PC-9 (cell line): ENCODE measurements at places on chromosomes 13 and 19.

DNA sequence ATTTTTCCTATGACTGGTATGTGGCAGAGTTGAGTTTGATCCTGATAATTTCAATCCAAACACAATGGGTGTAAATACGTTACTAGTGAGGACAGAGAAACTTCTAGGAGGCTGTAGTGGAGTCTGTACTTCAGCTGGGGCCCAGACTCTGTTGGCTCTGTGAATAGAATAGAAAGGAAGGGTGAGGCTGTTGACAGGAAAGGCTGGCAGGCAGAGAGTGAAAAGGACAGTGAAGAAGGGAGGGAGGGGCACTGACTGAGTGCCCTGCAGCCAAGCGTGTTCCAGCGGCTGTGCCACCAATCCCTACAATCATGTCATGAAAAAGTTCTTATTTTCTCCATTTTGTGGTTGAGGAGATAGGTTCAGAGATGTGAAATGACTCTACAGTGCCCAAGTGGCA lies 80.5 kb downstream of the MBNL2 start:
- H3K4me1 ChIP-seq, result peaks cover 27% of the 10 kb centered on the region
- peak overlapping the region; percentile 8; the same call in 1 of the 2 replicates for H3K27ac ChIP-seq
- H3K4me3 ChIP-seq, result no peak overlapping the region
- peaks cover 52% of the 10 kb centered on the region for H3K36me3 ChIP-seq
- DNase-seq, result no peak

- no peak overlapping the region for H3K27ac ChIP-seq
- no peak for DNase-seq
- no peak overlapping the region for H3K4me3 ChIP-seq
- H3K36me3 ChIP-seq, result no peaks in the 10 kb centered on the region
Measured at GRCh38 chr19:43441716-43442115, 23.7 kb downstream of the LYPD3 start.

DNA sequence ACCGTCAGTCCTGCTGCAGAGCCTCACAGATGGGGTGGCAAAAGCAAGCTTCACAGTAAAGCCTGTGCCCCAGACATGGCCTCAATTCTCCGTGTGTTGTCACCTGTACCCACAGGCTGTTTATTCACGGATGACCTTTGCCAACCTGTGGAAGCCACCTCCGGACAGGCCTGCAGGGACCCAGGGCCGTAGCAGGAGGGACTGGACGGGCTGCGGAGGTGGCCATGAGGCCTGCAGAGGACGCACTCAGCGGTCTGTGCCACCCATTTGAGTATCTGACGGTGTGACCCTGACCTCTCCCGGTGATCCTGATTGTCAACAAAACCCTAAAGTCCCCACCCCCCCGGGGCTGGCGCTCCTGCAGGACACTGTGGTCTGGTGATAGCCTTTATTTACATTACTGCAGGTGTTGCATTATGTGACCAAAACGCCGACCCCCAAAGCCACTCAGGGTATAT lies 7.8 kb upstream of the KLF16 start:
- H3K27ac ChIP-seq, result no peak overlapping the region
- no peaks in the 10 kb centered on the region for H3K27me3 ChIP-seq
- no peak overlapping the region for H3K4me3 ChIP-seq
- H3K4me1 ChIP-seq, result peaks cover 9% of the 10 kb centered on the region
- DNase-seq, result no peak

DNA sequence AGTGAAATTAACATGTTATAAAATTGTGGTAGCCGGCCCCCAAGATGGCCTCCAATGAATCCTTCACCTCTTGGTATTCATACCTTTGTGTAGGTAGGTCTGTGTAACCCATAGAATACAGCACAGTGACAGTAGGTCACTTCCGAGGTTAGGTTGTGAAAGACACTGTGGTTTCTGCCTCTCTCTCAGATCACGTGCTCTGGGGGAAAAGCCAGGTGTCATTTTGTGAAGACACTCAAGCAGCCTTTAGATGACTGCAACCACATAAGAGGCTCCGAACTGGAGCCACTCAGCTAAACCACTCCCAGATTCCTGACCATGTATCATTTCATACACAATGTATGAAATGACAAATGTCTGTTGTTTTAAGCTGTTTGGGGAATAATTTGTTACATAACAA lies 9.8 kb upstream of the USPL1 start:
- H3K27ac ChIP-seq, result no peak overlapping the region
- no peaks in the 10 kb centered on the region for H3K27me3 ChIP-seq
- H3K4me3 ChIP-seq, result no peak overlapping the region
- no peaks in the 10 kb centered on the region for H3K4me1 ChIP-seq

DNA sequence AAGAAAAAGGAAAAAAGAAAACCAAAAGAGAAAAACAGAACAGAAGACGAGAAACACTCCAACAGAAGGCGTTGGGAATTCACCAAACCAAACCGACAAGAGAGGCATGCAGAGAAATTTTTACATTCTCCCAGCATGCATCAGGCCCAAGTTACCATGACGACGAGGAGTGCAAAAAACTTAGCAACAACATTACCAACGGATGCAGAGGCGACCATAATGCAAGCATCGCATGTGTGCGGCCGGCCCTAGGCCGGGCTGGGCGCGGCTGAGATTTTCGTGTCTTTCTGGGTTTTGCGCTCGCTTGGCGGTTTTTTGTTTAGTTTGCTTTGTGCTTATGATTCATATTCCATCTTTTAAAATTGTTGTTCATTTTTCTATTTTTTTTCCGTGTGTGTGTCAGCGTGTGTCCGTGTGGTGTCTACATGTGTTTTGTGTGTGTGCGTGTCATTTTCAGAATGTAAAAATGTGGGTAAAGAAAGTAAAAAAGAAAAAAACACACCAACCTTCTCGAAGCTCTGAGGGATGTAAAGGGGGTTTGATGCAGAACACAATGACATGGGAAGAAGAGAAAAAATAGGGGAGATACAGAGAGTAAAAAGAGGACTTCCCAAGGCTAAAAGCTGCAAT lies 84.9 kb downstream of the PTPRS start:
- DNase-seq, result no peak
- no peaks in the 10 kb centered on the region for H3K36me3 ChIP-seq
- H3K27ac ChIP-seq, result no peak overlapping the region
- no peak overlapping the region for H3K4me3 ChIP-seq
- no peaks in the 10 kb centered on the region for H3K27me3 ChIP-seq
- H3K4me1 ChIP-seq, result peaks cover 6% of the 10 kb centered on the region

GRCh38 chr13:36046672-36047071 lies 84.5 kb downstream of the DCLK1 start:
- no peaks in the 10 kb centered on the region for H3K36me3 ChIP-seq
- H3K27me3 ChIP-seq, result peaks cover 3% of the 10 kb centered on the region; the same call in 1 of the 2 replicates
- H3K4me1 ChIP-seq, result no peaks in the 10 kb centered on the region
- H3K27ac ChIP-seq, result no peak overlapping the region

- no peak overlapping the region for H3K27ac ChIP-seq
- H3K4me3 ChIP-seq, result peak overlapping the region; percentile 92
- H3K4me1 ChIP-seq, result peaks cover 22% of the 10 kb centered on the region
Measured at GRCh38 chr19:16661480-16662034, 618 bp downstream of the TMEM38A start.

DNA sequence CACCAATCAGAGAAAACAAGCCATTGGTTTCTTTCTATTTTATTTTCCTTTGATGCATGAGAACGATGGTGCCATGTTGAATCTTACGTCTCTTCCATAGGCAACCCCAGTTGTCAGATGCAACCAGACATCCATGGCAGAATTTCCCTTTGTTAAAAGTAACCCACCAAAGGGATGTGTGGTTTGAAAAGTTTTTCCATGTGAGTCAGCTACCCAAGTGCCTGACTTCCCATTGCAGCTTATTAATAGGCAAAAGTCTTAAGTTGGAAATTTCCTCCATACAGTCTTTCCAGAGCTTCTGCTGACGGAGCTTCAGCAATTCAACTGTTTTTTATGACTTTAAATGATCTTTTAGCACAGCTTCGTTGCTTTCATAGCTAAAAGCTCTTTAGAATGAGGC lies 73.8 kb upstream of the FAM216B start:
- H3K27me3 ChIP-seq, result no peaks in the 10 kb centered on the region
- no peaks in the 10 kb centered on the region for H3K4me1 ChIP-seq
- no peak for DNase-seq
- H3K36me3 ChIP-seq, result no peaks in the 10 kb centered on the region
- no peak overlapping the region for H3K27ac ChIP-seq

GRCh38 chr19:18292810-18293641 lies 11.6 kb upstream of the JUND start:
- H3K36me3 ChIP-seq, result no peaks in the 10 kb centered on the region
- peak overlapping the region; percentile 58 for H3K27ac ChIP-seq
- no peaks in the 10 kb centered on the region for H3K27me3 ChIP-seq
- peaks cover 13% of the 10 kb centered on the region for H3K4me1 ChIP-seq

- H3K4me1 ChIP-seq, result peaks cover 20% of the 10 kb centered on the region
- no peak overlapping the region for H3K27ac ChIP-seq
- no peak for DNase-seq
- H3K4me3 ChIP-seq, result no peak overlapping the region
- H3K36me3 ChIP-seq, result no peaks in the 10 kb centered on the region
Measured at GRCh38 chr13:20170921-20171320, 10.1 kb upstream of the GJA3 start.

GRCh38 chr13:93955904-93956303 lies 523.6 kb downstream of the DCT start:
- no peak overlapping the region for H3K4me3 ChIP-seq
- no peaks in the 10 kb centered on the region for H3K27me3 ChIP-seq
- no peak for DNase-seq
- H3K27ac ChIP-seq, result no peak overlapping the region

DNA sequence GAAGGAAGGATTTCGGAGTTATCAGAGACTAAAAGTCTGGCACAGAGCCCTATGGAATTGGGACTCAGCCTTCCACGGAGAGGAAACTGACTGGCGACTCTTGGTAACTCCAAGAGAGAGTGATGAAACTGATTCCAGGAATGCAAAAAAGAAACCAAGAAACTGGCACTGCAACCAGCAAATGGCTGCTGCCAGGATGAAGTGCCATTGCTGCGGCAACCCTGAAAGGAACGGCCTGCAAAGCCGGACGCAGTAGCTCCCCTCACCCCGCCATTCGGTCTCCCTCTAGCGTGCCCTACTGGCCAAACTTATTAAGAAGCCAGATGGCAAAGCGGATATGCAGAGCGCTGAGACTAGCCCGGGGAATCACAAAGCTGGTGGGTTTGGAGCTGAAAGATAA lies 236.0 kb downstream of the PCDH9 start:
- H3K36me3 ChIP-seq, result no peaks in the 10 kb centered on the region
- no peak overlapping the region for H3K27ac ChIP-seq
- no peak for DNase-seq
- H3K4me3 ChIP-seq, result no peak overlapping the region

GRCh38 chr13:97901716-97902115 lies 51.8 kb upstream of the IPO5 start:
- no peak for DNase-seq
- H3K27ac ChIP-seq, result no peak overlapping the region
- H3K27me3 ChIP-seq, result no peaks in the 10 kb centered on the region
- no peaks in the 10 kb centered on the region for H3K36me3 ChIP-seq

DNA sequence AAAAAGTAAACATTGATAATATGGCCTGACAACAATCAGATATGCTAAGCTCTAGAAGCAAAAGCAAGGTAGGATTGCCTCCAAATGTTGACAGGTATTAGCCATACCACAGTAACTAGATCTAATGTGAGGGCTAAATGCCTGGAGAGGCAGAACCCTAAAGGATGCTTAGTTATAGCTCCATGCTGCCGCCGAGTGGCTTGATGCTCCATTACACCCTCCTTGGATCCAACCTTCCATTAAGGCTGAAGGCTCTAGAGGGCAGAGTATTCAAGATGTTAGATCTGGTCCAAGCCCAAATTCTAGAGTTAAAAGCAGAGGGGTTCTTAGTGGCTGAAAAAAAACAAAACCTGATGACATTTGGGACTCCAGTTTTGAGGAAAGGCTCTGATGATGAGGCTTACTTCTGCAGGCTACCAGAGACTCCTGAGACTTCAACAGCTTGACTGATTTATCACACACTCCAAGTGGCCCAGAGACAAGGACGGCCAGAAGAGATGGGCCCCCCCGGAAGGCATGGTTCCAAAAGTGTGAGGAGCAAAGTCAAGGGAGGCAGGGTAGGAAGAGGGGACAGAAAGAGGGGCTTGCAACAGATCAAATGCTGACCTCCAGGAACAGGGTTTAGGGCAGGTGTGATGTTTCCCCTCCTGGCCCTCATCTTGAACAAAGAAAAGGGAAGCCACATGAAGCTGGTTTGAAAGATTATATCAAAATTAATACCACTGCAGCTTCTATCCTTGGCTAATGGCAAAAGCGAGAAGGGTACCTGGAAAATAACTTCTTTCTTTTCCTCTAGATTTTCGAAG lies 21.9 kb upstream of the CPB2 start:
- H3K27me3 ChIP-seq, result no peaks in the 10 kb centered on the region
- H3K36me3 ChIP-seq, result peaks cover 11% of the 10 kb centered on the region; the same call in 1 of the 2 replicates
- no peak overlapping the region for H3K4me3 ChIP-seq
- no peak overlapping the region for H3K27ac ChIP-seq
- no peaks in the 10 kb centered on the region for H3K4me1 ChIP-seq

GRCh38 chr19:3684817-3685410 lies 15.4 kb downstream of the PIP5K1C start:
- DNase-seq, result no peak
- no peak overlapping the region for H3K27ac ChIP-seq
- H3K4me3 ChIP-seq, result no peak overlapping the region
- H3K36me3 ChIP-seq, result no peaks in the 10 kb centered on the region
- no peaks in the 10 kb centered on the region for H3K27me3 ChIP-seq

DNA sequence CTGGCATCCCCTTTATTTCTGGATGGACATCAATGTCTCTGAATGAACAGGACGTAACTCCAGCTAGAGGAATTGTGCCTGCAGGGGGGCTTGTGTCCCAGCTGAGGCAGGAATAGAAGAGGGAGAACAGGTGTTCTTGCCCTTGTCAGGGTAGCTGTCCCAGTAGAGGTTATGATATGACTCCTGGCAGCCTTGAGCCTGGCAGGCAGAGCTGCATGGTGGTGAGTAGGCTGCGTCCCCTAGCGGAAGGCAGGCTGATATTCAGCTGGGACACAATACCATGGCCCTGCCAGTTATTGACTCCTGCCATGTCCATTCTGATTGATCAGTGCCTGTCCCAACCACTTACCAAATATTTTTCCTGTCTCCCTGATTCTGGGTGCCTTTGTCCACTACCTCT lies 197.2 kb downstream of the RAP2A start:
- no peaks in the 10 kb centered on the region for H3K27me3 ChIP-seq
- no peak for DNase-seq
- H3K4me3 ChIP-seq, result no peak overlapping the region
- peaks cover 5% of the 10 kb centered on the region; the same call in 1 of the 2 replicates for H3K4me1 ChIP-seq
- no peaks in the 10 kb centered on the region for H3K36me3 ChIP-seq
- H3K27ac ChIP-seq, result no peak overlapping the region

- DNase-seq, result no peak
- H3K4me1 ChIP-seq, result no peaks in the 10 kb centered on the region
- no peak overlapping the region for H3K27ac ChIP-seq
- H3K36me3 ChIP-seq, result no peaks in the 10 kb centered on the region
- no peaks in the 10 kb centered on the region for H3K27me3 ChIP-seq
Measured at GRCh38 chr13:94387047-94387446, 92.4 kb downstream of the DCT start.

GRCh38 chr13:101945435-101945834 lies 456.4 kb downstream of the FGF14 start:
- no peak overlapping the region for H3K27ac ChIP-seq
- no peaks in the 10 kb centered on the region for H3K36me3 ChIP-seq
- DNase-seq, result peak; percentile 33
- no peaks in the 10 kb centered on the region for H3K4me1 ChIP-seq

DNA sequence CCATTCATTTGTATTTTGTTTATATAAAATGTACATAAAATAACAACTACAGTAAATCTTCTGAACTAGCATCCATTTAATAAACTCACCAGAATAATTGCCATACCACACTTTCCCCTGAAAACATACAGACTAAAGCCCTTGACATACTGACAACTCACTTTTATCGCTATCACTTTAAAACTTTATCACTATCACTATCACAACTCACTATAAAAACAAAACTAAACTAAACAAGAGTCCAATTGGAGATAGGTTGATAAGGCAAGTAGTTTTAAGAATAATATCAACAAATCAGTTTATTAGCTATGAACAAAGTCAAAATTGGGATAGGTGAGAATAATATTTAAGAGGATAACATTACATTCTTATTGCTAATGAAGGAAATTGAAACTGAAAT lies 108.9 kb downstream of the SLITRK6 start:
- H3K4me1 ChIP-seq, result no peaks in the 10 kb centered on the region
- no peak overlapping the region for H3K27ac ChIP-seq
- no peak overlapping the region for H3K4me3 ChIP-seq
